ENCODE measurements at places on chromosomes 3 and 15.

DNA sequence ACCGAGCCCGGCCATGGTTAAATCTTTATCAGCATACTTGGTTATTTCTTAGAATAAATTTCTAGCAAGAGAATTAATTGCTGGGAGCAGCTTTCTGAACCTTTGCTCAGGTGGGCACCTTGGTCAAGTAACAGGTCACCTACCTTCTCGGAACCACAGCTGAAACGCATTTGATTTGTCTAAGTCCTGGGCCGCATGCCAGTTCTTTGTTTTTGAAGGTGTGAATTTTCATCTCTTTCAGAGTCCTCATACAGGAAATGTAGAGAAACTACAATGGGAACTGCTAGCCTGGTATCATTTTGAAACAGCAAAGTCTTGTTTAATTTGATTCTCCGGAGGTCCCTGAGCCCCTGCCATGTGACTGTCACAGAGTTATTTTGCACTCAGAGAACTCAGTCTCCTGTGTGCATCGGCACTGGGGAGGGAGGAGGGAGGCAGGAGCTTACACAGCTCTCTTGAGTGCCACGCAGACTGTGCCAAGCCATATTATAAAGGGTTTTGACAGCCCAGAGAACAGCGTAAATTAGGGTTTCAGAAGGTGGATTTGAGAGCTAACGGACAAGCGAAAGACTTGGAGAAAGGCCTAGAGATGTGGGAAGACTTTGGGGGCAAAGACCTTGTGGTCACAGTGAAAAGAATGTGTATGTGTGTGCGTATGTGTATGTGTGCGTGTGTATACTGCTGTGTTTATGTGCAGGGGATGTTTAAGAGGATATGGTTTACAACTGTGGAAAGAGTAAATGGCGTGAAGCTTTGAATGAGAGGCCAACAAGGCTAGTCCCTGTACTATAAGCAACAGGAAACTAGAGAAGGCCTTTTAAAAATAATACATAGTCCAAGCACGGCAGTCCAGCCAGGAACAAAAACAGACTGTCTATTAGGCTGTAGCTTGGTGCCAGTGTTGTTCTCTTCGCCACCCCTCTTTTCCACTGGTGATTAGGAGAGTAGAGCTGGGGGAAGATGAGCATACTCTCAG is 61.8 kb upstream of the ATP13A3 start:
- DNase-seq = no peak

- peak; percentile 63 for DNase-seq
These were observed 105.3 kb downstream of the TNIK start for GRCh38 chr3:171354706-171355582.

DNA sequence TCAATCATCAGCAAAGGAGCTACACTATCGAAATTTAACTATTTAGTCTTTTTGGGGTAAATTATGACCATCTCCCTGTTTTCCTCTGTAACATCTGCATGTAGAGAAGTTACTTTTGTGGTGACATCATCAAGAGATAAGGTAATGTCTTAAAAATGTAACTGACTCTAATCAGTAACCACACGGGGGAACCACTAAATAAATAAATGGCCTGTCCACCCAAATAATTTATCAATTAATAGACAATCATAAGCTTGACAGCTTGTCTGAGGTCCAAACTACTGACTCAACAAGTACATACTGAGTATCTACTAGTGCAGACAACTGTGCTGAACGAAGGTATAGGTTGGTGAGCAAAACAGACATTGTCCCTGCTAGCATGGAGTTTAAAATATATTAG is 219.3 kb downstream of the SLC9A9 start:
- peak; percentile 6 for DNase-seq

GRCh38 chr15:34243226-34243625 is 18.4 kb downstream of the EMC4 start:
- no peak for DNase-seq

DNA sequence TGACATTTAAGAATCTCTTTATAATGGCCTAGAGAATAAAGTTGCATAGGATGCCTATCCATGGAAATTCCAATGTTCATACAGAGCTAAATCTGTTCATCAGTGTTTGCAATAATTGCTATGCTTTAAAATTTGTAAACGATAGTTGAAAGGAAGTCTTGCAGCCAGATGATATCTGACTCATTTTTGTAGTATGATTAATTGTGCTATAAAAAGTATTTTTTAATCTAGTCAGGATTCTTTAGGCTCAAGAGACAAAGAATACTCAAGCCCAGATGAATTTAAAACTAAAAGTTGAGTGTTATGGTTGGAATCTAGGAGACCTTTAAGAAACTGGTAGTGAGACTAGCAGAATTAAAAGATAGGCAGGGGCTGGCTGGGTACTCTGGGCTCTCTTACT is 50.5 kb downstream of the SUCNR1 start:
- DNase-seq = peak; percentile 61

DNA sequence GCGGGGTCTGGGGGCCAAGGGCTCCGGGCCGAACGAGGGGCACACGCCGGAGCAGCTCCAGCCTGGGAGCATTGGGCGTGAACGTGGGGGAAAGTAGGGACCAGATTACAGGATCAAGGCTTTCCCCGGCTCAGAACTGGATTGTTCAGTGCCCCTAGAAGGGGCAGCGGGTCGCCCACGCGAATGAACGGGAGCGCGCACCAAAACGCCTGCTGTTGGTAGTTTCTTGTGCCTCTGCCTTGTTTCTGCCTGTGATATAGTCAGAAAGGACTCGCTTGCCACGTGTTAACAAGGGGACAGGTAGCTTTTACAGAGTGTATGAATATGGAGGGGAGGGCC is 1.1 kb downstream of the CASR start:
- DNase-seq = no peak

DNA sequence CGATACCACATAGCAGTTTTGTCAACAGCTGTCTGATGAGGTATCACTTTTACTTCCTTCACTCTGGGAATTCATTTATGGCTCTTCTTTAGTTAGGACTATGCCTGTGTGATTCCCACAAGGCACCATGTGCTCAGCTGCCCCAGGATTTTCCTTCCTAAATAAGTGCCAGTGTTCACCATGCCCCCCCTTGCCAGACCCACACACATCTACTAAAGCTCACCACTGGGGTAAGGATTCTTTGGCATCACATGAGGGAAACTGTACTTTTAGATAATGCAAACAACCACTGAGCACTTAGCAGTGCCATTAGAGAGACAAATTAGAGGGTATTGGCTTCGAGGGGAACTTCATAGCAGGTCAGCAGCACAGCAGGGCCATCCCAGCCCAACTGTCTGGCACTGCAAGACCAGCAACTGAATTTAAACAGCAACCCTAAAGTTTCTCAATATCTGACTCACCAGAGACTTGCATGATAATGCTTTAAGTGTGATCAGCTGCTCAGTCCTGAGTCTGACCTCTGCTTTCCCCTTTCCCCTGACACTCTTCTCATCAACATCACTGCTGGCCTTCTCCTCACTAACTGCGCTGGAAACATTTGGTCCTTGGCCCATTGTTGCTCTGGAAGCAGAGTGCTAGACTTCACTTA is 114.3 kb downstream of the STAC start:
- no peak for DNase-seq

GRCh38 chr15:38890194-38890593 is 325.6 kb upstream of the RASGRP1 start:
- DNase-seq = no peak

DNA sequence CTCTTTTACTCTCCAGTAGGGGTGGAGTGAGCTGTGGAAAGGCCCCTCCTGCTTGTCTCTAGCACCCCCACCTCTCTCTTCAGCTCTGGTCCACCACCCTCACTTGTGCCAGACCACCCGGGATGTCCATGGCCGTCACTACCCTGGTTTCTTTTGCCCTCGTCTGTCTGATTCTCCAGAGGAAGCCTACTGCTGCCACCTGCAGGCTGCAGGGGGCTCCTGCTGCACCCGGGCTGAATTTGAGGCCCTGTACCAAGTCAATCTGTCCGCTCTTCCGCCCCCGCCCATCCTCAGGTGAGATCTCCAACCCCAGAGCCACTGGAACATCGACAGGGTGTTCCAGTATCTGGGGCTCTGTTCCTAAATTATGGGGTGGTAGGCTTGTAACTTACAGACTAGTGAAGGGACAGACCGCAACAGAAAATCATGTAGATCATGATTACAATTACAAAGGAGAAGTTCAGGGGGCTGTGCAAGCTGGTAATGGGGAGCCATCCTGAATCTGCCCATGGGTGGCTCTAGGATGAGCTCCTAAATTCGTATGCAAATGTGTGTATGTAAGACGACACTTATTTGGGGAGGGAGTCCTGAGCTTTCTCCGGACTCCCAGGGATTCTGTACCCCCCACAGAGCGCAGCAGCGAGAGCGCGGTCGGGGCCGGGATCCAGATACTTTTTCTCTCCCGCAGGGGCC is 683 bp upstream of the UNC45A start:
- DNase-seq = peak; percentile 72

- DNase-seq = no peak
These were observed 427.7 kb upstream of the THBS1 start for GRCh38 chr15:39153058-39153714.

- DNase-seq = no peak
These were observed 21.0 kb downstream of the LSM3 start for GRCh38 chr3:14199641-14200040.

DNA sequence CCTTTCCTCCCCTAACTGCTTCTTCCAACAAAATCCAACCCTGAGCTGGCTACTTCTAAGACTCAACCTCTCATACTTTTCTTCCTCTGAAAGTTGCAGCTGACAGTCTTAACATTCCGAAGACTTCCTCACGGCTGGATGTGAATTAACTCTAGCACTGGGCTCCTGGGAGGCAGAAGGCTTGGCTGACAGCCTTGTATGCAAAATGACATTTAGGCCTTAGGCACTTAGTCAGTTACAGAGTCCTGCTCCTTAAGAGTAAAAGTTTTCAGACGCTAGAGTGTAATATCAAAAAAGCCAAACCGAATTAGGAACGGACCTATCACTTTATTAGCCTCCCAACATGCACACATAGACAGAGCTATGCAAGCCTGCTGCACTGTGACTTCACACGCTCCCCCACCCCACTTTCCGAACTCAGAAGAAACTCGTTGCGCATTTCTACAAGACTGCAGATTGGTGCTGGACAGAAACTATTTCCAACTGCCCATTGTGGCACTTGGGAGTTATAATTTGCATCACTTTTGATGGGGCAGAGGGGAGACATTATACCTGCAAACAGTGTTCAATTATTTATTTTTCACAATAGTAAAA is 15.5 kb upstream of the ANXA2 start:
- no peak for DNase-seq

DNA sequence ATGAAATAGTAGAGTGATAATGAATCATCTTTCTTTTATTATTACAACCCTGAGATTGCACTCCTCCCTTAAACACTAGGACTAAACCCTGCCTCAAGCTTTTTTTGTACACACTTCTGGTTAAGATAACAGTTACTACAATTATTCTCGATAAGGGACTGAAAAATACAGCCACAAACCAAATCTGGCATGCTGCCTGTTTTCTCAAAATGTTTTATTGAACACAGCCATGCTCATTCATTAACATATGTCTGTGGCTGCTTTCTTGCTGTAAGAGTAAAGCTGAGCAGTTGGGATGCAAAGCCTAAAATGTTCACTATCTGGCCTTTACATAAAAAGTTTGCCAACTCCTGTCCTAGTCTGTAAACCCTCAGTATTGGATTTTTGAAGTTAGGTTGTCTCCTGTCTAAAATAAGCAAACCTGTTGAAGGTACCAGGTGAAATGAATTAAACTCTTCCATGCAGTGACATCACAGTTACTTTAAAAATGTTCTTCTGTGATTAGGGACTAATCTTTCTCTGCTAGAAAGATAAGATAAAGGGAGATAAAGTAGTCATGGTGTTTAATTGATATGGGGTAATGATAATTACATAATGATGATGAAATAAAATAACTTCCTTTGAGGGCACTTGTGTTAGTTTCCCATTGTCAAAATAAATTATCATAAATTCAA is 218.2 kb downstream of the STXBP5L start:
- DNase-seq = no peak

DNA sequence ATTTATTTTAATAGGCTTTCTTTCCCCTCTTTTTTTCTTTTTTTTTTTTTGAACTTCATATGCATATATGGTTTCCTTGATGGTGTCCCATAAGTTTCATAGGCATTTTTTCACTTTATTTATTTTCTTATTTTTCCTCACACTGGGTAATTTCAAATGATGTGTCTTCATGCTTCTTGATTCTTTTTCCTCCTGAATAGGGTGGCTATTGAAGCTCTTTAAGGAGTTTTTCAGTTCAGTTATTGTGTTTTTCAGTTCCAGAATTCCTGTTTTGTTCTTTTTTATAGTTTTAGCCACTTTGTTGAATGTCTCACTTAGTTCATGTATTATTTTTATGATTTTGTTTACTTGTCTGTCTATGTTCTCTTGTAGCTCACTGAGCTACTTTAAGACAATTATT is 273.2 kb downstream of the NFKBIZ start:
- DNase-seq = no peak

- peak; percentile 100 for DNase-seq
These were observed 44.4 kb downstream of the BTD start for GRCh38 chr3:15645740-15646501.

DNA sequence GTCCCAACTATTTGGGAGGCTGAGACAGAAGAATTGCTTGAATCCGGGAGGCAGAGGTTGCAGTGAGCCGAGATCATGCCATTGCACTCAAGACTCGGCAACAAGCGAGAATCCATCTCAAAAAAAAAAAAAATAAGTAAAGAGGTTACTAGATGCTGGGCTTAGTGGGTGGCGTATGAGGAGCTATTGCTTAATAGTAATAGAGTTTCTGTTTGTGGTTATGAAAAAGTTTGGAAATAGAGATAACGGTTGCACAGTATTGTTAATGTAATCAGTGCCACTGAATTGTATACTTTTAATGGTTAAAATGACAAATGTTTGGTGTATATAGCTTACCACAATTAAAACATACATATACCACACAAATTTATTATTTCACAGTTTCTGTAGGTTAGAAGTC is 14.7 kb upstream of the HHATL start:
- DNase-seq = no peak

DNA sequence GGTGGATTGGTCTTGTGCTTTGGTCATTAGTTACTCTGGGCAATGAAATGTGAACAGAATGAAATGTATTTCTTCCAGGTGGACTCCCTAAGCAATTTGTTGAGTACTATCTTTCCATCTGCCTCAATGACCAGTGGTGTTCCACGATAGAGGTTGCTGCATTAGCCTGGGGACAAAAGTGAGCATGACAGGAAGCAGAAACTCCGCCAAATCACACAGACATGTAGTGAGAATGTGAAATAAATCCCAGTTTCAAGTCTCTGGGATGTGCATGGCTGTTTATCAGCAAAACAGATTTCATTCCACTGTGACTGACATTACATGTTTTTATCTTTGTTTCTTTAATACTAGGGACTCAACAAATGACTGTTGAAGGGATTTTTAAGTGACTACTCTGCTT is 63.3 kb upstream of the DCBLD2 start:
- DNase-seq = no peak

- DNase-seq = peak; percentile 10
These were observed 208.2 kb upstream of the MANF start for GRCh38 chr3:51176923-51177322.

Data from A172 (cell line).